ENCODE measurements at places on chromosomes 1 and 21. TPM values are rescaled to one million over a fixed set of nuclear protein-coding genes. Genes with fewer than 3 reads are reported as not detected.

CD58 gene
- 14.8 TPM for total RNA-seq

MAB21L3 gene
- total RNA-seq: not detected

PTCH2 gene
- total RNA-seq: 2.7 TPM

COL11A1 gene
- 265 TPM for total RNA-seq

BRDT gene
- total RNA-seq: not detected

METTL18 gene
- total RNA-seq: 9.9 TPM

F3 gene
- 1.6 TPM for total RNA-seq

TBX19 gene
- 0.80 TPM for total RNA-seq

DNA sequence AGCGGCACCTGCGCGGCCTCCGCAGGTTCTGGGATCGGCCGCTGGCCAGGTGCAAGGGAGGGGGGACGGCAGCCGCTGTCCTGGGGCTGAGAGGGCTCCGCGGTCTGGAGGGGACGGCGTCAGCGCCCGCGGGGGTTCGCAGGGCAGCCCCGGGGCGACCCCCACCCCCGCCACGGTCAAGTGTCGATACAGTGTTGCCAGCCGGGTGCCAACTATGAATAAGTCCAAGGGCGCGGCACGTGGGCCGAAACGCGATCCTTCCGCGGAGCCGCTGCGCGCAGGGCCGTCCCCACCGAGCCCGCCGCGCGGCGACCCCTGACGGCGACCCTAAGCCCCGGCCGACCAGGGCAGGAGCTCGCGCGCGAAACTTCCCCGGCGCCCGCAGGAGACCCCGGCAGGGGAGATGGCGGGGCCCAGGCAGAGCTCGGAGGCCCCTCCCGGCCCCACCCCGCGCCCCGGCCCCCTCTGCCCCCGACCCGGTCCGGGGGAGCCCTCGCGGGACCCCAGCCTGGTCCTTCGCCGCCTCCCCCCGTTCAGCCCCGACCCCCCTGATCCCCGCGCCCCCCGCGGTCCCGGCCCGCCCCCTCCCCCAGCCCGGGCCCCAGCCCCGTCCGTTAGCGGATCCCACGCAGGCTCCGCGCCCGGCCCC is 586 bp upstream of the AGPAT3 start:
- DNase-seq: peak; percentile 43

GRCh38 chr1:30452170-30452569 is 271.2 kb downstream of the MATN1 start:
- DNase-seq: no peak

- no peak for DNase-seq
Measured at GRCh38 chr1:54401799-54402198, 4.4 kb downstream of the SSBP3 start.

GRCh38 chr1:154883919-154884868 is 14.1 kb upstream of the KCNN3 start:
- DNase-seq: no peak

- peak; percentile 12 for DNase-seq
Measured at GRCh38 chr1:4549930-4550329, 104.5 kb upstream of the AJAP1 start.

GRCh38 chr1:211033921-211034525 is 99.9 kb downstream of the KCNH1 start:
- DNase-seq: no peak

- DNase-seq: peak; percentile 88
Measured at GRCh38 chr1:91684481-91685196, 184.0 kb downstream of the CDC7 start.

GRCh38 chr1:236552901-236553300 is 29.1 kb downstream of the LGALS8 start:
- DNase-seq: no peak

DNA sequence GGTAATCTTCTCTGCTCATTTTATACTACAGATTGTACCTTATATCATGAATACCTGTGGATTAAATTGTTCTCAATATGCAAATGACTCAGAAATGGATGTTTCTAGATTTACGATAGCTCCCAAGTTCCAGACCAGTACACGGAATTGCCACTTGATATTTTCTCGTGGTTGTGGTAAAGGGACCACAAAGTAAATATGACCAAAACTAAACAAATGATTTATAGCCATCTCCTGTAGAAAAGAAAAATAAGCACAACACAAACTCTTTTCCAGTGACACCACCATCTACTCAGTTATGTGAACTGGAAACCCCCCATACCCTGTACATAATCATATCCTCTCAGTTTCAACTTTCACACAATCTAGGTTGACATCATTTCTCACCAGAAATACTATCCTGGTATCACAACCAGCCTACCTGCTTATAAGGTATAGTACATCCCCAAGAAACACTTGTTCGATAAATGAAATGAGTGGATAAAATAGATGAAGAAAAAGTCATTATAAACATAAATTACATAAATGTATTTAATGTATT is 172.3 kb downstream of the ADGRL4 start:
- DNase-seq: no peak

GRCh38 chr21:24939291-24939690 is 668.0 kb downstream of the MRPL39 start:
- DNase-seq: peak; percentile 12

GRCh38 chr1:173532237-173532636 is 55.1 kb downstream of the PRDX6 start:
- no peak for DNase-seq

DNA sequence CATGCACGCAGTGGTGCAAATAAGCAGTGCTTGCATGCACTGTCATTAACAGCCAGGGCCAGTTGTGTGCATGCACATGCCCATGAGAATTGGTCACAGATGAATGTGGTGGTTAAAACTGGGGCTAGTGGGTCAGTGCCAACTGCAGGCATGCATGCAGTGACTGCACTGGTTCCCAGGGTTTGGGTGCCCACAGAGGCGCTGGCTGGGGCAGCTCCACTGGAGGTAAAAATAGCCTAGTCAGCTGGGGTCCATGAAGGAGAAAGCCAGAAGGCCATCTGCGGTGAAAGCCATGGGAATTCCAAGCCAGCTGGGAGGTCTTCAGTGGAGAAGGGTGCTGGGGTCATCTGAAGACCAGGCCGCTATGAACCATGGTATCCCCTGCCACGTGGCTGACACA is 70.2 kb downstream of the SLC5A9 start:
- DNase-seq: no peak

- DNase-seq: peak; percentile 88
Measured at GRCh38 chr1:55468142-55468795, 253.1 kb upstream of the USP24 start.

DNA sequence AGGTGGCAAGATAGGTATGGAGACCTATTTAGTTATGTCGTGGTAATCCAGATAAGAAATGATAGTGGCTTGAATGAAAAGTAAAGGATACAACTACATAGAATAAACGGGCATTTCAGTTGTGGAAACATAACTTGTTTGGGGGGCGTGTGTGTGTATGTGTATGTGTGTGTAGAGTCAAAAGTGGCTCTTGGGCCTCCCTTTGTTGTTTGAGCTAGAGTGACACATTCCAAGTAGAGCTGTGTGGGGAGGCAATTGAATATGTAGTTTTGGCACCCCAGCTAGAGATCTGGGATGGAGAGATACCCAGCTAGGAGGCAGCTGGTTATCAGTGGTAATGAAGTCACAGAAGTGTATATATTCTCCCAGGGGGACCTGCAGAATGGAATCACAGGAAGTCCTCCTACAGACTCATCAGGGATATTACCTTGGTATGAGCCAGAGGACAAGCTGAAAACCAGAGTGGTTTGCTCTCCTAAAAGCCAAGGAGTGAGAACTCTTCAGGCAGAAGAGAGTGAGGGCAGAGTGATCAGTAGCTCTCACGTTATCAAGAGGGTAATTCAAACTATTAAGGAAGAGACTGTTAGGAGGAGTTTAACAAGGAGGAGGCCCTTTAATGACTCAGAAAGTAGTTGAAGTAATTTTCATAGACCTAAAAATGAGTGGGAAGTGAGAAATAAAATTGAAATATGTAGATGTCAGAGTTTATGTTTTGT is 5.1 kb downstream of the CR1L start:
- no peak for DNase-seq

GRCh38 chr1:45518910-45519309 is 2.8 kb downstream of the PRDX1 start:
- DNase-seq: peak; percentile 40

GRCh38 chr1:107499139-107499744 is 358.4 kb downstream of the NTNG1 start:
- DNase-seq: no peak

GRCh38 chr1:16139473-16139962 is 16.4 kb downstream of the EPHA2 start:
- DNase-seq: no peak

- DNase-seq: no peak
Measured at GRCh38 chr1:171738911-171739310, 3.0 kb downstream of the VAMP4 start.

DNA sequence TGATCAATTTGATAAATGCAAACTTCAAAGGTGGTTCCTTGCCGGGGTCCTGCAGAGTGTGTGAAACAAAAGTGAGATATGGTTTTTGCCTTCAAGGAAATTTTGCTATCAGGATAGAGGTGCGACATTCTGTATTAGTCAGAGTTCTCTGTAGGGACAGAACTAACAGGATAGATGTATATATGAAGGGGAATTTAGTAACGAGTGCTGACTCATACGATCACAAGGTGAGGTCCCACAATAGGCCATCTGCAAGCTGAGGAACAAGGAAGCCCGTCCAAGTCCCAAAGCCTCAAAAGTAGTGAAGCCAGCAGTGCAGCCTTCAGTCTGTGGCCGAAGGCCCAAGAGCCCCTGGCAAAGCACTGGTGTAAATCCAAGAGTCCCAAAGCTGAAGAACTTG is 157.0 kb downstream of the RYR2 start:
- no peak for DNase-seq

DNA sequence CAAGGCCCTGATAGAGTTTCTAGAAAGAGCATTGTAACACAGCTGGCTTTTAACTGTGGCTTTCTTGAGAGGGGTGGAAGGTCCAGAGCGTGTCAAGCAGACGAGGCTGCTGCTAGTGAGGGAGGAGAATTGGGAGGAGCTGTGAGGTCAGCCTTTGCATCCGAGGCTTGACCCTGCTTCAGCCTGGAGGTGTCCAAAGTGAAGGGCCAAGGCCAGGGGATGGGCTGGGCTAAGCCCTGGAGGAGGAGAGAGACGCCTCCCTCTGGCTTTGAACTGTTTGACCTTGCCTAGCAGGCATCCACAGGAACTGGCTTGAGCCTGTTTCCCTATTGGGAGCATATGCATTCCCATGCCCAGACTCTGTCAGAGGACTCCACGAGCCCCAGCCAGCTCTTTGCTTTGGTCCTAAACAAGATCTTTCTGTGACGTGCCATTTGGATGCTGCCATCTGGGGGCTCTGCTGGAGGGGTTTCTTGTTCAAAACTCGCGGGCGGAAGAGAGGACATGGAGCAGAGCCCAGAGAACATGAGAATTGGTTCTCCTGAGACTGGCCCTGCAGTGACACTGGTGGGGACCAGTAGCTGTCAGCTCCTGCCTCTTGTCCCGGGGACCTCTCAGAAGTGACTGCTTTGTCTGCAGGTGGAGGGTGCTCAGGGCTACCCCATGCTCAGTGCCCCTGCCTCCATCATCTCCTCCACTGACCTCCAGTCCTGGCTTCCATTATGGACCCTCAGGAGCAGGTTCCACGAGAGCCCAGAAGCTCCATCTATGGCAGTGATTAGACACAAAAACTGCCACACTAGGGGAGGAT is 5.5 kb downstream of the ACTRT2 start:
- no peak for DNase-seq

GRCh38 chr1:19344372-19344810 is 32.3 kb downstream of the SLC66A1 start:
- DNase-seq: peak; percentile 54

- peak; percentile 88 for DNase-seq
Measured at GRCh38 chr1:23370709-23371584, 1.3 kb upstream of the ZNF436 start.

DNA sequence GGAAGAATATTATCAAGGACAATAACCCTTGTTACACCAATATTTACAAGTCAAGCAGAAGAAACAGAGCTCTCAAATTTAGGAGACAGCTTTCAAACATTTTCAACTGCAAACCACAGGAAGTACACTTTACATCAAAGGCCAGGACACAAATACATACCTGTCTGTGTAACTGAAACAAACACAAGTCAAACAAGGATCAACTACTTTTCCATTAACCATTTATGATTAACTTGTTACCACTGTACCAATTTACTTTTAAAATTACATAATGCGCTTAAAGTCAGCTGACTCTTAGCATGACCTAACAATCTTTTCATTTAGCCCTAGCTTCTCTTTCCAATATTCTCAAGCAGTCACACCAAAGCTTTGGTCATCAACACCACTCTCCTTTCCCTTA is 43.5 kb downstream of the TRIM33 start:
- no peak for DNase-seq

GRCh38 chr21:36908260-36908908 is 58.1 kb downstream of the HLCS start:
- DNase-seq: no peak

DNA sequence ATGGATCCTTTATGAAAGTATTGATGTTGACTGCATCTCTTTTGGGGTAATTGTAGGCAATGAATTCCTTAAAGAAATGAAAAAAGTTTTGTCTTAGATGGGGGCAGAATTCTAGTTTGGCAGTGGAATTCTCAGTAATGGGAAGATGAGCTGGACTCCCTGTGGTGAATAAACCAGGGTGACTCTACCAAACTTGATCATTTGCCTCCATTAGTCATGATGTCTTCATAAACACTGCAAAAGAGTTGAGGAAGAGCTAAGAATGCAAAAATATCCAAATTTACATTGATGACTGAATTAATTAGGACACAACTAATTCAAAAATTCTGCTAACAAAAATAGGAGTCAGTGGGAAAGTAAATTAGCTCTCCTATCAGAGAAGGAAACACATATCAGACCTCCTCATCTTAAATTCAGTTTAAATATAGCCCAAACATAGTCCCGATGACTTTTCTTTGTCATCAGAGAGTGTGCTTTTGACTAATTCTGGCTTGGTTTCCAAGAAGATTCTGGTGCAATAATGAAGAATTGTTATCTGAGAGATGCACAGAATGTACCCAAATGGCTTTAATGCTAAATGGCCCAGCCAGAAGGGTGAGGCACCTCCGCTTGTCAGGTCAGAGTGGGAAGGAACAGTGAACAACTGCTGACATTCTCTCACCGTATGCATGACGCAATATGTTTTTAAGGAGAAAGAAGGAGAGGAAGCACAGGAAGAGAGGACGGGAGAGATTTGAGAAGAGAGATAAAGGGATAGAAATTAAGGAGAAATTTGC is 525.1 kb downstream of the LMO4 start:
- no peak for DNase-seq

DNA sequence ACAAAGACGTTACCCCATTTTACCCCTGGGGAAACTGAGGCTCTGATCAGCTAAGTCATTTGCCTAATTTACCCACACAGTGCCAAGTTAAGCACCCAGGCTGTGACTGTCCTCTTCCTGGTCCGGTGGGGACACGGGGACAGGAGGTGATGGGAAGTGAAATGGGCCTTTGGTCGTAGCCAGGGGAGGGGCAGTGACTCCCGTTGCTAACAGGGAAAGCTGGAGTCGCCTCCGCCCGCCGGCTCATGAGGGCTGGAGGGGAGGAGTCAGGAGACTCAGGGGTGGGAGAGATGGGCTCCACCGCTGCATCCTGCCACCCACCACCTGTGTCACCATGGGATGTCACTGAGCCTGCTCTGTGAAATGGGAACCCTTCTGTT is 139.3 kb downstream of the PGBD5 start:
- DNase-seq: no peak

- DNase-seq: no peak
Measured at GRCh38 chr1:51509773-51510172, 9.3 kb downstream of the EPS15 start.

GRCh38 chr1:36884029-36884701 is 150.2 kb downstream of the GRIK3 start:
- DNase-seq: no peak
